ENCODE measurements at places on chromosomes 6 and 20. TPM values are rescaled to one million over a fixed set of nuclear protein-coding genes. Genes with fewer than 3 reads are reported as not detected.
A peak's percentile ranks its signal among the peaks of the same experiment; 100 is the strongest.

- DNase-seq, result no peak
Measured at GRCh38 chr20:46802722-46803121, 91.9 kb upstream of the EYA2 start.

Gene RSPH9
- total RNA-seq, result not detected

GRCh38 chr6:158605266-158605878 lies 39.2 kb downstream of the DYNLT1 start:
- DNase-seq, result peak; percentile 86

DNA sequence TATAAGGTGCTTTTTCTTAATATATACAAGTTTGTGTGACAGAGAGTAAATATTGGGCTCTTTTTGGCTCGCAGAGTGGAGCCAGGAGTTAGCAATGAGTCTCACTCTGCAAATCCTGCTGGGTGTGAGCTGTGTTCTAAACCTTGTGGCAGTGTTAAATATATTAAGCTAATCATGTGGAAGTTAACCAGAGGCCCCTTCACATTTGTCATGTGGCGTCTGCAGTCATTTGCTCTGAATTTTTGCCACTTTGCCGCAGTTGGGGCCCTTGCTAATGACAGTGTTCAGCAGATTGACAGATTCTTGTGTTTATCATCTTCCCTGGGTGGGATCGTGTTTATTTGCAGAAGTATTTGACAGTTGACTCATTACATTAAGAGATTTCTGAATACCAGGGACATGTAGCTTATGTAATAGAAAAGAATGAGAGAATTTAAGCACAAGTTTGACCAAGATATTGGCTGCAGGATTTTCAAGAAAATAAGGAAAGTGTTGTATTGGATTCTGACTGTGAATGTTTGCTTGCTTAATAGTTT lies 37.9 kb downstream of the SPATA2 start:
- DNase-seq, result no peak

Gene GRM1
- total RNA-seq, result 1.3 TPM

DNA sequence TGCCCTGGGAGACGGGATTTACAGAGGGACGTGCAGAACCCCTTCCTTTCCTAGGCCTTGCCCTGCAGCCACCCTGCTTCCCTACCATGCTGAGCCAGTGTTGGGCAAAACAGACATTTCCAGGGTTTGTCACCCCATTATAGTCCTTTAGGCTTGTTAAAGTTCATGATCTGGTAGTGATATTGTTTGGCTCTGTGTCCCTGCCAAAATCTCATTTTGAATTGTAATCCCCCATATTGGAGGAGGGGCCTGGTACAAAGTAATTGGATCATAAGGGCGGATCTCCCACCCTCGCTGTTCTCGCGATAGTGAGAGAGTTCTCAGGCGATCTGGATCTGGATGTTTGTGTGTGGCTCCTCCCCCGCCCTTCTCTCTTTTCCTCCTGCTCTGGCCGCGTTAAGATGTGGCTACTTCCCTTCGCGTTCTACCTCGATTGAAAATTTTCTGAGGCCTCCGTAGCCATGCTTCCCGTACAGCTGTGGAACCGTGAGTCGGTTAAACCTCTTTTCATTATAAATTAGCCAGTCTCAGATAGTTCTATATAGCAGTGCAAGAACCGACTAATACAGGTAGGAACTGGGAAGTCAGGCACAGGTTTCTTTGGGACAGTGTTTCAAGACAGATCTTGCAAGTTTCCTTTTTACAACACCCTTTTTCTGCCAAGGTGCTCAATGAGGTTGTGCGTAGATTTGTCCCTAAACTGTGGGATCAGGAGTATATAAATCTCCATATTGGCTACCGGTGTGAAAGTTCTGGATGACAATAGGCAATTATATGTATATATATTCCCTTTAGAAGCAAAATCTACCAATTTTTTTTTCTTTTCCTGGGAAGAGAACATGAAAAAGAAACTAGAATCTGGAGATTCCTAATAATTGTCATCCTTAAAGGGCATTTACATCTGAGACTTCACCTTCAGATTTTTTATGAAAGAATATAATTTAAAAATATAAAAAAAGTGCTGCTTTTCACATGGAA lies 152.1 kb downstream of the SAMD5 start:
- DNase-seq, result no peak

GRCh38 chr6:93954584-93954983 lies 535.2 kb upstream of the EPHA7 start:
- no peak for DNase-seq

Gene RAMACL
- total RNA-seq, result 0.97 TPM

Gene GSTA2
- total RNA-seq, result not detected

DNA sequence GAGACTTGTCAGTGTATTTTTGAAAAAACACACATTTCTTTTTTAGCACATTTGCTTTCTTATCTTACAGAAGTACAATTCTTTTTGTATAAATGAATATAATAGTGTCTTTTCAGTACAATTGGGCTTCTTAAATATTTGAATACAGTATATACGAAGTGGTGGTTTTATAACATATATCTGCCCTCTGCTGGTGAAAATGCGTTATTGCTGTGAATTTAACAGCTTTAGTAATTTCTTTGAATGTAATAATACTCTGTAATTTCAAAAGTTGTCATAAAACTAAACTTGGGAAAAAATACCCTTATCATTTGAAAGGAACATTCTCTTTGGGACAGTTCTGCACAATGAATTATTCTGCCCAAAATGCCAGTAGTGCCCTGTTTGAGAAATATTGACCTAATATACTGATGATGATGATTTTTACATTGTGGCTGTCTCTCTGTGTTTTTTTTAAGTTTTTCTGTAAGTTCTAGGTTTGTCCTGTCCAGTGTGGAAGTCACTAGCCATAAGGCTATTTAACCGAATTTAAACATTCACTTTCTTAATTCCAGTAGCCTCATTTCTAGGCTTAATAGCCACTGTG lies 19.0 kb downstream of the SMAP1 start:
- DNase-seq, result no peak

- no peak for DNase-seq
Measured at GRCh38 chr6:105804424-105804823, 281.7 kb upstream of the PRDM1 start.

DNA sequence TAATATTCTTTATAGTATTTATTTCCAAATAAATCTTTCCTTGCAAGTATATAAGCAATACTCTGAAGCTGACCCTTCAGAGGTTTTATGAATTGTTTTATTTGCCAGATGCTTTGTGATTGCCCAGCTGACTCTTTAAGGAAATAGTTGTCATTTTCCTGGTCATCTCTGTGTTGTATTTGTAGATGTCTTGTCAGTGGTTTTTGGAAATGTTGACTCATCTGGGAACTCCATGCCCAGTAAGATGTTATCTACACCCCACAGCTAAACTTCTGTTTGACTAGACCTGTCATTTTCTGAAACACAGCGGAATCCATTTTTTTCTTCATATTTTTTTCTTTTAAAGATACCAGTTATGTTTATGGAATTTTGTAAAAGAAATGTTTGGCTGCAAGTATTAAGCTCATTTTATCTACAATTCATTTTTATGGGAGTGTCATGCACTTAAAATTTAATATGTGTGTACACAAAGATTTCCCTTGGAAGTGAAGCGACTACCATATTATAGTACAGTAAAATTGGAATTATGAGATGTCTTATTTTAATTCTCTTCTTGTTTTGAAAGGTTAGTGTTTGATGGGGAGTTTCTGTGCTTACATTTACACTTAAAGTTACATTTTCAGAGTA lies 491.0 kb downstream of the NKAIN2 start:
- DNase-seq, result no peak

Gene PACSIN1
- total RNA-seq, result 10.5 TPM

Gene SLC24A3
- 6.2 TPM for total RNA-seq

DNA sequence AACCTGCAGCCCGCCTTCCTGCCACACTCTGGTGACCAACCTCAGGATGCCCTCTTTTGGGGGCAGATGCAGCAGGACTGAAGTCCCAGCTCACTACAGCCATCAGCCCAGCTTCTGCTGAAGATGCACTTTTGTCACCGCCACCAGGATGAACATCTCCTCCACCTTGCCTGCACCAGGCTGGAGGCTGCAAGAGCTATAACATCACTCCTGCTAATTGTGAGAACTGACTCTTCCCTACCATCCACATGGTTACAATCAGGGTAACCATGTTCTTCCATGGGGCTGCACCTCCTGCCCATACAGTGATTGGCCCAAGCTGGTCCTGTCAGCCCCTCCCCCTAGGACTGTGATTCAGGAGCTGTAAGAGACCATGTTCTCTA lies 2.0 kb upstream of the ACTL10 start:
- no peak for DNase-seq

Gene SNRNP48
- total RNA-seq, result 21.0 TPM

Gene C6orf118
- total RNA-seq, result 0.58 TPM

- DNase-seq, result no peak
Measured at GRCh38 chr6:111725446-111726112, 119.9 kb upstream of the TRAF3IP2 start.
